ENCODE measurements at places on chromosomes 12 and 14.

DNA sequence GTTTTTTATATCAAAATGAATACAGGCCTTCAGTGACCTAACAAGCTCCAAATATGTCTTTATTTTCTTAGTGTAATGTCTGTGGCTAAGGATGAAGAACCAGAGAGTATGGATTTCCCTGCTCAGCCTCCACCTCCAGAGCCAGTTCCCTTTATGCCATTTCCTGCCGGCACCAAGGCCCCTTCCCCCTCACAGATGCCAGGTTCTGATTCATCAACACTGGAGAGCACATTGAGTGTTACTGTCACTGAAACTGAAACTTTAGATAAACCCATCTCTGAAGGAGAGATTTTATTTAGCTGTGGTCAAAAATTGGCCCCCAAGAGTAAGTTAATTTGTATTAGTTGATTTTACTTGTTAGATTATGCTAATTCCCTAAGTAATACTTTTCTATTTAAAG, 61.0 kb downstream of the KIAA0586 start:
- DNase-seq, result peak; percentile 19

DNA sequence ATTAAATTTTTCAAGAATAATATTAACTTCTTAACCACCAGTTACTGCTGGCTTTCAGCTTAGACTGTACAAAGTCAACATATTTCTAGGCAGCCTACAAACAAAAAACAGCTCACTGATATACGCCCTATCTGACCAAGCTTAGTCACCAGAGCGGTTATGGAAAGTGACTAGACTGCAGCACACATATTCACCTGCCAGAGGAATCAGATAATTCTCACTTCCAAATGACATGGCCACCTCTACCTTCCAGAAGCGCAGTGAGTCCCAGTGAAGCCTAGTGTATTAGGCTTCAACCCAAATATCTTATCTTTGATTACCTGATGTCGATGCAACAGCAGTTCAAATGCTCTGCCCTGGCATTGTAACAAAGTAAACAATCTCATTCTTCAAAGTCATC, 8.5 kb downstream of the STXBP6 start:
- DNase-seq, result no peak

GRCh38 chr14:59920378-59920683, 387 bp downstream of the LRRC9 start:
- DNase-seq, result no peak

GRCh38 chr14:65866886-65867285, 454.4 kb downstream of the FUT8 start:
- DNase-seq, result no peak

- no peak for DNase-seq
These were observed 2.3 kb downstream of the KIF26A start for GRCh38 chr14:104140463-104141331.

DNA sequence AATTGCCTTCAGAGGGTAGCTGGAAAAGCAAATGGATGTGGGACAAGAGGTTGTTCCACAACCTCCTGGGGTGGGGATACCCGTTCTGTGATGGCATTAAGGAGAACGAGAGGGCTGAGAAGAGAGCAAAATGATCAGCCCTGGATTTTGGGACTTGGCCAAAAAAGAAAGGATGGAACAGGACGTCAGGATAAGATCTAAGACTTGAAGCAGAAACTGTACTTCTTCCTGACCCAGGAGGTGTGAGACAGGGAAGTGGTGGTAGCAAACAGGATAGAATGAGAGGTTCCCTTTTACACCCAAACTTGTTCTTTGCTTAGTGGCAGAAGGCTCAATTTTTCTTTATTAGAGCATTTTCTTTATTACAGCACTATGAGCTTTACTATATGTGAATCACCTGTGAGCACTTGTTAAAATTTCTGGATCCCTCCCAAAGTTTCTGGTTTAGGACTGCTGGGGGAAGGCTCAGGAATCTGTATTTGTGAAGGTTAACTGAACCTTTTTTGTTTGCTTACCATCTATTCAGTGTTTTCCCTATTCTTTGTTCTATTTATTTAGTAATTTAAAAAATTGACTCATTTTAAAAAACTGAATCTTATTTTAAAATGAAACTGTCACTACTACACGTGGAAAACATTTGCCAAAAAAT, 59.2 kb downstream of the ERC1 start:
- no peak for DNase-seq

DNA sequence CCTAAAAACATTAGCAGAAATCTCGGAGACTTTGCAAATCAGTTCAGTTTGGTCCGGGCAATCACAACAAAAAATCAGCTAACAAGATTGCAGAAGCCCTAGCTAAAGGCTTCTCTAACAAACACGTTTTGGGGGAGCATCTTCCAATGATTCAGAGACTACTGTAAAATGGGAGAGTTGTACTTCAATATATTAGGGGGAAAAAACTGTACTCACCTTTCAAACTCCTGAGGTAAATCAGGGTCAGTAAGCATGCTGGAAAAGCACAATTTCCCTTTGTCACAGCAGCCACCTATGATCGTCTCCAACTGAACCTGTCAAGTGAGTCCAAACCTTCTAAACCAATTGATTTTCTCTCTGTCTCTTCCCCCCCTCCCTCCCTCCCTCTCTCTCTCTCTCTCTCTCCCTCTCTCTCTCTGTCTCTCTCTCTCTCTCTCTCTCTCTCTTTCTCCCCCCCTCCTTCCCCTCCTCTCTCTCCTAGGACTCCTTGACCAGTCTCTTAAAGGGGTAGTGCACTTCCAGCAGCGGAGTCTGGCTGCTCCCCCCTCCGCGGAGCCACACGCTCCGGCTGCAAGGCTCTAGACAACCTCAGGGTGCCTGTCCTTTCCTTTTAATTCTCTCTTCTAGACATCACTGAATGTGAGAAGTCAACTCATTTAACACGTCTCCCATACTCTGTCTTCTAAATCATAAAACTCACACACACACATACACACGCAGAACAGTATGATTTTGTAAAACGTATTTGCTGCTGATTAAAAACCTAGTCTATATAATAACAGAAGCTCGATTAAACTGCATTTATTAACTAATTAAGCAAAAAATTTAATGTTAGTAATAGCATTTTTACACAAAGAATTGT, at the start of gene SOX5:
TSS of gene SOX5 (minus strand) at position 323 of the 862 bp plus-strand sequence. CDS start at position 254, 69 bp downstream.
- peak; percentile 65 for DNase-seq

- no peak for DNase-seq
These were observed 155.8 kb downstream of the NTF3 start for GRCh38 chr12:5587711-5588121.

DNA sequence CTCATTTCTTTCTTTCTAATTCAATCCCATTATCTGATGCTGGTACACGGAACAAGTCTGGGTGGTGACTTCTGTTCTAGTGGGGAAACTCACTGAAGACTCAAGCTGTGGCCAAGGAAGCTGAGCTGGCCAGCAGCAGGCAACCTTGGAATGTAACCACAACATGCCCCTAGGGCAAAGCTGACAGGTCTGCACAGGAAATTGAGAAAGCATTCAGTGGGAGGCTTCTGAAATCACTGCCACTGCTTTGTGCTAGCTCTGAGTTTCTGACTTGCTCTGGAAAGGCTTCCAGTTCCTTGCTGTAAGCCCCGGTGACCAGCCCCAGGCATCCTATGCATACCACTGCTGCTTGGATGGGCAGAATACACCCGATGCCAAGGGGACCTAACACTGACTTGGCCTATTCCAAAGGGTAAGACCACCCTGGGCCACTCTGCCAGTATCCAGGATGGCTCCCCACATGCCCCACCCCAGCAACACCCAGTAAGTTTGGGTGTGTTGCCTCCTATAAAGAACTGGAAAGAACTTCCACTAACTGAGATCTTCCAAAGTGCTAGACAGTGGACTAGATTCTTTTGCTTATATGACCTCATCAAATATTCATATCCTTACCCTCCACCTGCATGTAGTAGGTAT, 84.5 kb upstream of the CDKN3 start:
- peak; percentile 62 for DNase-seq

DNA sequence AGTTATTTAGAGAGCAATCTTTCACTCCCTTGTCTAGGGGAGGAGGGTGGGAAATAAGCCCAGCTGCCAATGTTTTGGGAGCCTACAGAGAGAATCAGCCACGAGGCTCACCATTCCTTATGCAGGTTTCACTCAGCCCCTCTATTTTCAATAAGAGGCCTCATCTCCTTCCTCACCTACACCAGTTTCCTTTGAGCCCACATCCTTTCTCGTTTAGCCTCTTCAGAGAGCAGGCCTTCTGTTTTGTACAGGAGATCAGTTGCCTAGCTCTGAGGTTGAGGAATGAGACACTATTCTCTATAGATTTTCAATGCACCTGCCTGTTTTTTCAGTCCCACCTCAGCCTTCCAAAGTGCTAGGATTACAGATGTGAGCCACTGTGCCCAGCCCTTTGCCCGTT, 17.9 kb downstream of the SNAPC1 start:
- DNase-seq, result no peak

GRCh38 chr12:110744601-110745264, 2.0 kb upstream of the PPP1CC start:
- no peak for DNase-seq

DNA sequence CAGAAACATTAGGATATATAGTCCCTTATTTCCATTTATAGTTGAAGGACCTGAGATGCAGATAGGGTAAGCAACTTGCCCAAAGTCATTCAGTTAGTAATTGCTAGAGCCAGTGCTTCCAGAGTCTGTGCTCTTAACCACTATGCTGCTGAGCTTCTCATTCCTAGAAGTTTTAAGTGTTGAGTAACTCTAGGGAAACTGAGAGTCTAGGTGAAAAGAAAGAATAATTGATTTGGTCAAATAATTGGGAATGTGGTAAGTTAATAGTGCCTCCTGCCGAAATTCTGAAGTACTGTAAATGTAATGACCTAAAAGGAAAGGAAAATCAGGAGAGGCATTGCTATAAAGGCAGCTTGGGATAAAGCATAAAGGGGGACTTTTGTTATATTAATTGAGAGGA, 14.1 kb downstream of the PYROXD1 start:
- peak; percentile 21 for DNase-seq

- DNase-seq, result no peak
These were observed 96.9 kb downstream of the EML5 start for GRCh38 chr14:88695870-88696269.

GRCh38 chr12:95116773-95117172, 43.4 kb upstream of the NR2C1 start:
- DNase-seq, result no peak

- DNase-seq, result no peak
These were observed 8.0 kb downstream of the ASPG start for GRCh38 chr14:104093366-104094055.

DNA sequence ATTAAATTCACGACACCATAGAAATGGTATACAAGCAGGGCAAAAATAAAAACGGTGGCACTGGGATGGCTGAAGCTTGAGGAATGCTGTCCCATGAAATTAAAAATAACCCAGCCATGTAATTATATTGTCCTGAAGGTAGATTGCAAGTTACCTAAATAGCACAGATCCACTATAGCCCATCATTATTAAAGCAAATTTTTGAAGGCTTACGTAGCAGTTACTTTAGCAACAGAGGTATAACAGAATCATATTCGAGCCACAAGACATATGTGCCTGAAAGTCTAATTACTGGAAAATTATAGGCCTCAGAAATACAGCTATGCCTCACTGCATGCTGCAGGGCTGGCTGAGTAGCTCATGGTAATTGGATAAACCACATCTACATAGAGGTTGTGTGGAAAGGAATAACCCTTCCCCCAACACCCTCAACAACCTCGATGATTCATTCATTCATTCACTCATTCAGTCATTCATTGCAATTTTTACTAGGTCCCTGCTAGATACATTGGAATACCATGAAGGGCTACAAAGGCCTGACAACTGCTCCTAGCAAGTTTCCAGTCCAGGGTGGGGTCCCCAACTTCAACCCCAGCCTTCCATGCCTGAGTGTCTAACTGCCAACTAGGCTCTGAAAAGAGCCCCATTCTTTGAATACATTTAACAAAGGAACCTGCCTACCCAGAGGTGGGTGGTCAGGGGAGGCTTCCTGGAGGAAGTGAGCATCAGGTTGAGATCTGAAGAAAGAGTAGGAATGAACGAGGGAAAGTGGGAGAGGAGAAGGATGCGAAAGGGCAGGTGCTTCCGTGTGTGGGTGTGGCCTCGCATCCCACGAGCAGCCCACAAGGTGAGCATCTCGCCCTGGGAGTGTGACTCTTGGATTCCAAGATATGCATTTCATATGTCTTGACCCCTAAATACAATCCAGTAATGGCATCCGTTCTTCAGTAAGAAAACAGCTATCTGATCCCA, 18.0 kb upstream of the CMKLR1 start:
- DNase-seq, result no peak

- no peak for DNase-seq
These were observed 11.7 kb downstream of the EPS8 start for GRCh38 chr12:15777355-15778012.

GRCh38 chr12:50555471-50555885, 50.7 kb downstream of the DIP2B start:
- no peak for DNase-seq

DNA sequence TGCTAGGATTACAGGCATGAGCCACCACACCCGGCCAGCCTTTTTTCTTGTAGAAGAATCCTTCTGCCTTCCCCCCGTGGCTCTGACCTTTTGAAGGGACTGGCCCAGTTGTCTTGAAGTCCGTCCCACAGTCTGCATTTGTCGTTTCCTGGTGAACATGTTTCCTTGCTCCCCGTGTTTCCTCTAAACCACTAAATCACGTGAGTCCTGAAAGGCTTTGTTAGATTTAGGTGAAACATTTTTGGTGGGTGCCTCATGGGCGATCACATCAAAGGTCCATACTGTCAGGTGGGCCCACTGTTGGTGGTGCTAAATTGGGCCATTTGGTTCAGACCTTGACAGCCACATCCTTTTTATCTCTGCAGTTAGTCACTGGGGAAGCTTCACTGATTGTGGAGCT, 26.3 kb downstream of the MLXIP start:
- no peak for DNase-seq

DNA sequence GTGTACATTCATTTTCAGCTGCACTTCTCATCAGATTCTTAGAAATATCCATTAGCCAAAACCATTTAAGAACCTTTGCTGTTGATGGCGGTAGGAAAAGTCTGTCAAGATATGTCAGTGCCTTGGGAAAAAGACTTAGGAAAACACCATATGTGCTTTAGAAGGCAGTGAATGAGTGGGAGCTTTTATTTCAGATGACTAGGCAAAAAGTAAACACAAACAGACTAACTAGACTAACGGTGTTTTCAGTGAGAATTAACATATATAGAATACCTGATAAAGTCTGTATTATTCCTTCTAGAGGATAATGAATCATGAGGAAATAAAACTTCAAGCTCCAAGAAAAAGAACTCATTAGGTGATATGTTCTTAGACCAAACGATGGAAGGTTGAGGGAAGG, 418.9 kb downstream of the NAV3 start:
- no peak for DNase-seq

Measured in AG08396 (cell line).